Activated CD4-positive, alpha-beta T cell treated with anti-CD3 and anti-CD28 coated beads, Interleukin-10, Interleukin-2, amounts not matched to agents 100 ng/mL and 50 ng/mL, durations not matched to agents 16 hours and 8 hours (primary cell): ENCODE measurements at places on chromosomes 3 and 15.

- peak; percentile 23 for DNase-seq
Observed at GRCh38 chr15:52180196-52180835, 10.9 kb downstream of the GNB5 start.

GRCh38 chr3:177210744-177211502 is 13.6 kb upstream of the TBL1XR1 start:
- no peak for DNase-seq

DNA sequence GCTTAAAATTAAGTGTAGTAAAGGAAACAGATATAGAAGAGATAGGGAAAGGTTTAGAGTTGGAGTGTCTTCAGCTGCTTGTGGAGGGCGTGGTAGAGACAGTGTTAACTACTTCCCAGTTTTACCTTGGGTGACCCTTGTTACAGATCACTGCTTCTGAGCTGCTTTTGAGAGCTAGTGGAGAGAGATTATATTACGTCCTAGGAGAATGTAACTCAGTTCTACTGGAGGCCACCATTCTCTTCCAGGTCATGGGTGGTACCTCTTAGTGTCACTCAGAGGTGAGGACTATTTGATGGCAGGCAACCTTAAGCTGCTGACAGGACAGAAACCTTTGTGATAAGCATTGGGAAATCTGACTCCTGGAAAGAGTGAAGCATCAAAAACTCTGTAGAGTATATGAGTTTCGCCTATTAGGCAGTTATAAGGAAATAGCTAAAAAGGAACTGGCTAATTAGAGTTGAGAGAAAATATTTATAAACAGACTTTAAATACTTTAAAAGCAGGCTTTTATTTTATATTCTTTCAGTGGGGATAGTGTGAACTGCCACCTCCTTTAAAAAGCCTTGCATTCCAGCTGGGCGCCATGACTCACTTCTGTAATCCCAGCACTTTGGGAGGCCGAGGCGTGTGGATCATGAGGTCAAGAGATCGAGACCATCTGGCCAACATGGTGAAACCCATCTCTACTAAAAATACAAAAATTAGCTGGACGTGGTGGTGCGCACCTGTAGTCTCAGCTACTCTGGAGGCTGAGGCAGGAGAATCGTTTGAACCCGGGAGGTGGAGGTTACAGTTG is 106.5 kb downstream of the ZNF609 start:
- DNase-seq: no peak

- no peak for DNase-seq
Observed at GRCh38 chr3:48561045-48561736, 2.4 kb downstream of the UCN2 start.

GRCh38 chr3:128523591-128523990 is 30.6 kb upstream of the GATA2 start:
- DNase-seq: no peak

DNA sequence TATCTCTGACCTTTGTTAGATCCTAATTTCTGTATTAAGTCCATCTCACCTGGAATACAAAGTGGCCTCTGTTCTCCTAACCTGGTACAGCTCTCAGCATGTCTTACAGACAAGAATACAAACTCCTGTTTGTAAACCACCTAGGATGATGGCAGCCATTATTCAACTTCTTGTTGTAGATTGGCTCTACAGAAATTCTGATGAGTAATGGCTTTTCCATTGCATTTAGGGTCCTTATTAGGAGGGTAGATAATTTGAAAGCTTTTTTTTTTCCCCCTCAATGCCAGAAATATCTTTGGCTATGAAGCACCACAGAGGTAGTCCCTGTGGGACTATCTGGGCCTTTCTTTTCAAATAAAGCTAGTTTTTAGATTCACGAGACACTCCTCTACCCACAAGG is 9.8 kb downstream of the NR2E3 start:
- no peak for DNase-seq

DNA sequence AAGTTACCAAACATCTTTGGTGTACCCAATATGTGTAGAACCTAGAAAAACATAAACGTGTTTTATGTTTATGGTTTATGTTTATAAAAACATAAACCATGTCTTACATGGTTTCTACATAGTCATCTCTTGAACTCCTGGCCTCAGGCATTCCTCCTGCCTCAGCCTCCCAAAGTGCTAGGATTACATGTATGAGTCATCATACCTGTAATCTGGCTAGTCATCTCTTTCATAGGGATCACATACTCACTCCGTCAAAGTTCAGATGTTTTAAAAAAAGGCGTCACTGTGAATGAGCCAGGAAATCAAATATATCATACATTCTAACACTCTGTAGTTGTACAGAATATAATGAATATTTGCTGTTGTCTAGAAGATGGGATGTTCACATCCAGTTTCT is 178.6 kb downstream of the CPNE4 start:
- no peak for DNase-seq

GRCh38 chr3:99882436-99883137 is 64.9 kb downstream of the CMSS1 start:
- DNase-seq: no peak
